ENCODE measurements at places on chromosomes 6 and 20.

DNA sequence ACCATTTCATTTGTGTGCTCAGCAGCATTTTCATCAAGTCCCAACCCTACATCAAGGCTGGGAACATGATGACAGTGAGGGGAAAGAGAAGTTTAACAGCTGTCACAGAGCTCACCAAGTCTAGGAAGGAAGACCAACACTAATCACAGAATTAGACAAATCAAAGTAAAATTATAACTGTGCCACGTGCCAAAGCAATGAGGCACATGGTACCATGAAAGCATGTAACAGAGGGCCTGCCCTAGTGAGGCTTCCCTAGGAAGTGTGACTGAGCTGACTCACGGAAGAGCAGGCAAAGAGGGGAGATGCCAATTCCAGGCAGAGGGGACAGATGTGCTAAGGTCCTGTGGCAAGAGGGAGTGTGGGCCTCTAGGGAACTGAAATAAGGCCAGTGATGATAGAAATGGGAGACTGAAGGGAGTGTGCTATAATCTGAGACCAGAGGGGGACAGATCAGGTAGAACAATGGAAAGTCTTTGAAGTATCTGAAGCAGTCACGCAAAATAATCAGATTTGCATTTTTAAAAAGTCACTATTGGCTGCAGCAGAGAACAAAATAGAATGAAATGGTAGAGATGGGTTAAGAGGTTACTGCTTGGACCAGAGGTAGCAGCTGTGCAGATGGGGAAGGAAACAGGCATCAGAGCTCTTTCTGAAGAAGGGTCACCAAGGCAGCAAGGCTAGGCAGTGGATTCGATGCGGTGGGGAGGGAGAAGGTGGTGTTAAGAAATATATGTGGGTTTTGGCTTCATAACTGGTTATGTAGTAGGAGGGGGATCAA lies 86.8 kb downstream of the GPR6 start:
- no peak for DNase-seq

DNA sequence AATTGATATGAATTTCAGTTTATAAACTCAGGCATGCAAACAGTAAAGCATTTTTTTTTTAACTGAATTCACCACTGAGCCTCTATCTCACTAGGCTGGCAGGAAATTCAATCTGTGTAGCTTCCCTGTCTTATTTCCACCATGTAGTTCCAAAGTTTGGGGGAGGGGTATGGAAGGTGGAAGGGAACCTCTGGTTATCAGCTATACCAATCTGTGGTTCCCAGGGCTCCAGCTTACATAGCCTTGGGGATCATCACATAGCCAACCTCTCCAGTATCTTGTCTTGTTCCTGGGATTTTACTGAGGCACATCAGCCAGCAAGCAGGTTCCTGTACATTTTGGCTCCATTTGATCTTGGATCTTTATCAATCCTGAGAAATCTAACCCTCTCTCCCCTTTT lies 15.6 kb downstream of the RAD21L1 start:
- DNase-seq: no peak

- no peak for DNase-seq
These were observed 132.6 kb downstream of the LCA5 start for GRCh38 chr6:79404677-79405076.

- DNase-seq: no peak
These were observed 11.6 kb upstream of the MTG2 start for GRCh38 chr20:62171245-62171644.
